Renal pelvis (tissue), 12 donors: ENCODE measurements at places on chromosomes 16 and 17. TPM values are rescaled to one million over a fixed set of nuclear protein-coding genes. Genes with fewer than 3 reads are reported as not detected.

Gene MYH1
- 0.06 TPM for polyA plus RNA-seq

GRCh38 chr16:24689128-24689527, 40.3 kb upstream of the TNRC6A start:
- no peak for DNase-seq

- DNase-seq = no peak
These were observed 232.4 kb downstream of the CBLN1 start for GRCh38 chr16:49049191-49049590.

Gene TPSG1
- 2.3 TPM for polyA plus RNA-seq

DNA sequence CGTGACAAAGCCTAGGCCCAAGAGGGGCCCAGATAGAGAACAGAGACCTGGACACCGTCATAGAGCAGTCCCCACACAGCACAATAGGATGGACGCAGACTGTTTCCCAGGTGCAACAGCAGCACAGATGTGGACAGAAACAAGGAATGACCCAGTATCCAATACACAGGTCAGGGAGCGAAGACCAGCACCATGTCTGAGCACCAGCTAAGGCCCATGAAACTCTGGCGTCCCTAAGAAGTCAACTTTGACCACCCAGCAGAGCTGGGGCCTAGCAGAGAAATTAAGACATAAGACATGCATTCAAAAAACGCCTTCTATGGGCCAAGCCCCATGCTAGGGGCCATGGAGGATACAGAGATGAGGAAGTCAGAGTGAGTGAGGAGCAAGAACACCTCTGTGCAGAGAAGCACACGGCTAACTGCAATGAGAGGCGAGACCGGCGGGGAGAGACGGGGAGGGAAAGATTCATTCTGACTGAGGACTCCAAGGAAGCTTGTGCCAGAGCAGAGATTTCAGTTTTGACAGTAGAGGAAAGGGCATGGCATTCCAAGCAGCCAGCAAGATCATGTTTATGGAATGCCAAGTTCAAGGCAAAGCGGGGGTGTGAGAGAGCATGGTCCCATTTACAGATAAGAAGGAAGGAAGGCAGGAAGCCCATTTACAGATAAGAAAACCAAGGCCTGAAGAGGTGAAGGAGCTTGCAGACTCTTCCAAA, 50.8 kb downstream of the PITPNM3 start:
- DNase-seq = no peak
